Osteocyte (in vitro differentiated cells): ENCODE measurements at places on chromosomes 2 and 18.

DNA sequence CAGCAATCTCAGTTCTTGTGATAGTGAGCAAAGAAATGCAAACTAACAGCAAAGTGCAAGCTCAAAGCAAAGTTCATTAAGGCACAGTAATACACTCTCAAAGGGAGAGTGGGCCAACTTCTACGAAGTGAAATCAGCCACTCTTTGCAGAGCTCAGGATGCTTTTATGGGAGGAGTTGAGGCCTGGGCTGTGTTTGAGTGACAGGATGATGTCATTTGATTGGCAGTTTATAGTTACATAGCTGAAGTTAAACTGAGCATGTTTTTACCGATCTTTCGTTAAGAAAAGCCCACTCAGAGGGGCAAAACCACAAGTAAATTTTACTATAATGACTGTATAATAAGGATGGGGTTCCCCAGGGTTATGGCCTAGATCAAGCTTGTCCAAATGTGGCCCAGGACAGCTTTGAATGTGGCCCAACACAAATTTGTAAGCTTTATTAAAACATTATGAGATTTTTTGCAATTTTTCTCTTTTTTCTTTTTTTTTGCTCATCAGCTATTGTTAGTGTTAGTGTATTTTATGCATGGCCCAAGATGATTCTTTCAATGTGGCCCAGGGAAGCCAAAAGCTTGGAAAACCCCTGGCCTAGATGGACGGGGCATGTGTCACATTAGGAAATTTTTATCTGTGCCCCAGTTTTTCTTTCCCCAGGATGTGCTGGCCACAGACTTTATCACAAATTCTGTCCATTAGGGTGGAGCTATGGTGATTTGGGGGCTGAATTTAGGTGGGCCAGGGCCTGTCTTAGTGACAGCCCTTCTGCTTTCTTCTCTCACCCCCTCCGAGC is 8.3 kb upstream of the DNAH7 start:
- no peak overlapping the region for H3K4me3 ChIP-seq
- no peaks in the 10 kb centered on the region for H3K36me3 ChIP-seq
- H3K27me3 ChIP-seq: no peaks in the 10 kb centered on the region
- no peak overlapping the region for H3K27ac ChIP-seq
- DNase-seq: no peak

DNA sequence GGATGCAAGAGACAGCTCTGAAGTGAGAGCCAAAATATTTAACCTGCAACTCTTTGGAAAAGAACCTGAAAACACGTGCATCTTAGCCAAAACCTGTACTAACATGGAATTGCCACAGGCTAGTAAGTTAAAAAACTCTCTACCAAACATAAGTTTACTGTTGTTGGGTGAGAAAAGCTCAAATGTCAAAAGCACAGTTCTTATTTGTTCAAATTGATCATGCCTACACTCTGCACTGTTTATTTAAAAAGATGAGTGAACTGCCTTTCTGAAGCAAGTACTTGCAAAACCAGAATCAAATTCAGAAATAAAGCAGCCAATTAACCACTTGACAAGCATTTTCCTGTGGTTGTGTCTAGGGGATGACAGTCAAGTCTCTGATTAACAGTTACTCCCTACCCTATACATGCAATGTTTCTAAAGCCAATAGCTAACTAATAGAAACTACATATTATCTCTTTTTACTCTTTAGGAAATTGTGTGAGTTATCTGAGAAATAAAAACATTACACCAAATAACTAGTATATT is 5.6 kb downstream of the IKZF2 start:
- peaks cover 16% of the 10 kb centered on the region for H3K36me3 ChIP-seq
- H3K27me3 ChIP-seq: no peaks in the 10 kb centered on the region
- DNase-seq: no peak
- no peak overlapping the region for H3K4me3 ChIP-seq

DNA sequence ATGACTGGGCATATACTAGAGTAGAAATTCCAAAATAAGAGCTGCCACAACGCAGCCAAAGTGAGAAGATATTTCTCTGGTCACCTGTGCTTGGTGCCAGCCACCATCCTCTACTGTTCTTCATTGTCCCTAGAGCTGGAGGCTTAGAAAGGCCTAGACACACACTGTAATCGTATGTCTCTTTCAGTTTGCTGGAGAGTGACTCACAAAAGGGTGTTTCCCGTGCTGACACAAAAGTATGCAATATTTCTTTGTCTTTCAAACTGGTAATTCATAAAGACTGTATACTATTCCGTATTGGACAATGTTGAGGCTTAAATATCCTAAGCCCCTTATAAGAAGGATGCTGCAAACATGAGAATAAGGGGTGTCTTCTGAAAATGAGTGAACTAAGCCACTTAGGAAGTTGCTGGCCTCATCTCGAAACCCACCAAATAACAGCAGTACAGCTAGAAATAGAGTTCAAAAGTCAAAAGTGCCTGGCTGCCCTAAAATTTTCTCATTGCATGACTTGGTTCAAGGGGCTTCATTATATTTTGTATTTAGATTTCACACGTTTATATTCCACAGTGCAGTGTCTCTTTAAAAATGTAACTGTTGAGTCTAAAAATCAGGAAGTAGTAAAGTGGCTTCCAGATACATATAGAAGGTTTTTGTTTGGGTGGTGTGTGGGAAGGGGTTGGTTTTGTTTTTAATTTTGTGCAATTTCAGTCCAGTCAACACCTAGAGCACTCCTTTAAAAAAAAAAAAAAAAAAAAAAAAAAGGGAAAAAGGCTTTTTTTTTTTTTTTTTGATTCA is 601.1 kb downstream of the ARHGAP15 start:
- no peaks in the 10 kb centered on the region for H3K27me3 ChIP-seq
- no peak overlapping the region for H3K4me3 ChIP-seq
- no peak for DNase-seq
- no peaks in the 10 kb centered on the region for H3K36me3 ChIP-seq
- H3K4me1 ChIP-seq: no peaks in the 10 kb centered on the region

DNA sequence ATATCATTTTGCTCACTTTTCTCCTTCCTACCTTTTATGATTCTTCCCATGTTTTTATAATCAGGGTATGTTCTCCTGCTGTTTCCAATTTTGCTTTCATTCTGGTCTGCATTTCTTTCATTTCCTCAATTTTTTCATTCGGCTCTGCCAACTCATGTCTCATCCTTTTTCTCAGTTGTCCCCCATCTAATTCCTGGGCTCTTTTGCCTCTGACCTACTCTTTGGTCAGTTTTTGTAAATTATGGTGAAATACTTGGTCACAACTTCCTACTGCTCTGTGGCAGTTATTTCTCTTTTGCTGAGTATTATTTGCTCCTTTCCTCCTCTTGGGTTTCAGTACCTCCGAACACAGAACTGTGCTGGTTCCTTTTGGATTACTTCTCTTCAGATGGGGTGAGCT is 27.5 kb downstream of the MYO7B start:
- H3K27ac ChIP-seq: no peak overlapping the region
- no peak for DNase-seq
- peaks cover 11% of the 10 kb centered on the region for H3K27me3 ChIP-seq
- H3K36me3 ChIP-seq: peaks cover 2% of the 10 kb centered on the region

DNA sequence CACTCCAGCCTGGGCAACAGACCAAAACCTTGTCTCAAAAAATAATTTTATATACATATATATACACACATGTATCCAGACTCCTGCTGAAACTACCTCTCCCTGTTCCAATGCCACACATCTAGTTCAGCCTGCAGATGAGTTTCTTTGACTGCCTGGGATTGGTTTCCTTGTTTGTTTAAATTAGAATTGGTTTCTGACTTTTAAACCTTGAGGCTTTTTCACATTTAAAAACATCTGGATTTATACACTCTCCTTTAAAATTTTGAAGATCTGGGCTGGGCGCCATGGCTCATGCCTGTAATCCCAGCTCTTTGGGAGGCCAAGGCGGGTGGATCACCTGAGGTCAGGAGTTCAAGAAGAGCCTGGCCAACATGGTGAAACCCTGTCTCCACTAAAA is 21.8 kb upstream of the CXCR1 start:
- H3K36me3 ChIP-seq: no peaks in the 10 kb centered on the region
- H3K4me1 ChIP-seq: peaks cover 3% of the 10 kb centered on the region
- no peak for DNase-seq
- H3K4me3 ChIP-seq: no peak overlapping the region

- H3K4me3 ChIP-seq: no peak overlapping the region
- H3K4me1 ChIP-seq: peaks cover 58% of the 10 kb centered on the region
- H3K27me3 ChIP-seq: no peaks in the 10 kb centered on the region
- H3K36me3 ChIP-seq: peaks cover 42% of the 10 kb centered on the region
- H3K27ac ChIP-seq: peak overlapping the region; percentile 23
Observed at GRCh38 chr2:218224186-218224585, 7.2 kb downstream of the ARPC2 start.
